ENCODE measurements at places on chromosomes 5 and 9.

DNA sequence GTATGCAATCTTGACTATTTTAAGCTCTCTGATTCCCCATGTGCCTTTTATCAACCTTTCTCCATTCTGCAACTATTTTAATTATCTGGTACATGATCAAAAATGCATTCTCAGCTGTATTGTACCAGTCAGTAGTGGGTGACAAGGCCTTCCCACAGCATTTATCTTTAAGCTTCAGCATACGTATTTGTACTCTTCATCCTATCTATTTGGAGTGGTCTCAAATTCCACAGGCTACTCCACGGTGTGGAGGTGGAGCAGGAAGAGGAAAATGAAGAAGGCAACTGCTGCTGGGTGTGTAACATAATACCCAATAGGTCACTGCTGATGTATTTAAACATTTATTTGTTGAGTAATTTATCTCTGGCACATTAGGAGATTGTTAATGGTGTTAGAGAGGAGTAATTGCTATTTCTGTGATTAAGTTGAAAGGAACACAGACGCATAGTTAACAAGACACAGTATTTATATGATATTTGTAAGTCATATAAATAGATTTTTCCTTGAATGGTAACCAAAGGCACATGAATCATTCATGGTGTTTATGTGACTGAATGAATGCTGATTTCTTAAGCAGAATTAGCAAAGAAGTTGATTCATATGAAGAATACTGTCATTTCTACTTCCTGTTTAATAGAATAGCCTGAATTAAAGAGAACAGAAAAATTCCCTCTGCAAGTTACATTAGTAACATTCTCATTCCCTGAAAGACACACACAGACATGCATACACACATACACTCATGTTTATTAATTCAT, 153.8 kb upstream of the NR3C1 start:
- DNase-seq = no peak

DNA sequence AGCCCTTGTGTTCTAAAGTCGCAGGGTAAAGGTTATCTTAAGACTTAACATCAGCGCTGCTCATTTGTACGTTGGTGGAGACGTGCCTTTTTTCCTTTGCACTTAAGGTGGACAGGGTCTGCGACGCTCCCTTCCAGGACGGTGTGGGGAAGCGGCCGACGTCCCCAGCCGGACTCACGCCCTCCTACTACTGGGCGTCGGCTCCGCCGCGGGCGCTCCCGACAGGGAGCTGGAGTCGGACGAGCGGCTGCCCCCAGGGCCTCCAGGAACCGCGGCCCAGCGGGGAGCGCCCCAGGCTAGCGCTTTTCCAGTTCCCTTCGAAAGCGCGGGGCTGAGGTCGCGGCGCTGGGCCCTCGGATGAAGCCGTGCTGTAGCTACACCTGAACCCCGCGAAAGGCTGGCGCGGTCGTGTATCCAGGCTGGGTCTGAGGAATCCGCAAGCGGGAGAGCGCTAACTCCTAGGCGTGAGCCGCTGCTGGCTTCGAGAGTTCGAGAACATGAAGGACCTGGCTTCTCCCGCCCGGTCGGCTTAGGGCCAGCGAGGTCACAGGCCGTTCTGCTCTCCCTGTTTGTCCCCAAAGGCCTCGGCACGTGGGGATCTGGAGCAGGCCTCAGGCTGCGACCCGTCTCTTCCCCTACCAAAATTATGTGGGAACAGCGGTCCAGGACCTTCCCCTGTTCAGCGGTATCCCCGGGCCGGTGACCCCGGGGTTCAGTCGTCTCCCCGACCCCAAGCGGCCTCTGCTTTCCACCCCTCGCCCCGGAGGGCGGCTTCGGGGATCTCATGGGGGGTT, 3.8 kb upstream of the DMRT3 start:
- no peak for DNase-seq

DNA sequence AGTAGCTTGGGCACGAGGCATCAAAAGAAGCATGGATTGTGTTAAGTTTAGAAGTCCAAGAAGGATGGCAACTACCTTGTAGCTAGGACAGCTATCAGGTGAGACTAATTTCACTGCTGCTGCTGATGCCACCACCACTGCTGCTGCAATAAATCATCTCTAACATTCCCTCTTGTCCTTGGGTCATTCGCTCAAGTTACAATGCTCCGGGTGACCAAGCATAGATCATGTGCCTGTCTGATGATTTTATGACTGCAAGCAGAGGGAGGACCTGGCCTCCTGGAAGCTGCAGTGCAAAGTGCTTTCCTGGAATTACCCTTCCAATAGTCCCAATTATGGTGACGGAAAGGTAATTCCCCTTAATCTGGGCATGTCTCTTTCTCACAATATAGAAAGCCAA, 334.4 kb downstream of the PRELID2 start:
- no peak for DNase-seq

- DNase-seq = no peak
Observed at GRCh38 chr9:83440641-83441040, 97.6 kb downstream of the FRMD3 start.

- no peak for DNase-seq
Observed at GRCh38 chr9:110160123-110160522, 47.8 kb downstream of the C9orf152 start.

GRCh38 chr9:122256206-122256605, 8.4 kb downstream of the RBM18 start:
- DNase-seq = no peak

GRCh38 chr9:34716711-34717110, 6.8 kb upstream of the CCL21 start:
- DNase-seq = no peak

- DNase-seq = no peak
Observed at GRCh38 chr5:12322042-12322441, 417.8 kb upstream of the CTNND2 start.

DNA sequence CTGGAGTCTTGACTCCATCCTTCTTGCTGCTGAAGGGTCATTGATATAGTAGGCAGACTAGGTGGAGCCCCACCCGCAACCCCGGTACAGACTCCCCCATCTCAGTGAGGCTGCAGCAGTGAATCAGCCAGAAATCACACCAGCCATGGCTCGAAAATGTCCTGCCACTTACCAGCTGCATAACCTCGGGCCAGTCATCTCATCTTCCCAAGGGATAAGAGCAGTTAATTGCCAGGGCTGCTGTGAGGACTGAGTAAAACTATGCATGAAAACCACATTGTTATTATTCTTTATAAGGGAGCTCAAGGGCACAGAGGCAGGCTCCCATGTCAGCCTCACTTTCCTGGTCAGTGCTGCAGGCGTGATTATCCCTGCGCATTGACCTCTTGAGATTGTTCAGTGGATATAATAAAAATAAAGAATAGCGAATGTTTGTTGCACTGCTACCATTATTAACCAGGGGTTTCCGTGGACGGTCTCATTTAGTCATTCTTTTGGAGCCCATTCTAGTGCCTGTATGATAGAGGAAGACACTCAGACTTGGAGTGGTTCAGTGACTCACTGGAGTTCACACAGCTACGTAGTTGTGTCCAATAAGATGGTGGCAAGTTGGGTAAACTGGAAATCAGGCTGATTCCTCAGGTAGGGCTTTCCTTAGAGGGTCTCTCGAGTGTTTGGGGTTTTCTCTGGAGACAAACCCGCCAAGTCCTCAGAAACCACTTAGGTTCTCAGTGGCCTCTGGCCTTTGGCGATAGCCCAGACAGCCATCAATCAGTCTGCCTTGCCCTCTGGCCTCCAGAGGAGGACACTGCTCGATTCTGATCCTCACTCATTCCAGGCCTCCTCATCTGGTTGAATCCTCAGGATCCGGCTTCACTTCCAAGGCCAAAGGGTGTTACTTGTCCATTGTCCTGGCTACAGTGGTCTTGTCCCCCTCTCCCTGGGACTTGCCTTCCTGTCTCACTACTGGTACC, 39.9 kb downstream of the COL15A1 start:
- DNase-seq = no peak

DNA sequence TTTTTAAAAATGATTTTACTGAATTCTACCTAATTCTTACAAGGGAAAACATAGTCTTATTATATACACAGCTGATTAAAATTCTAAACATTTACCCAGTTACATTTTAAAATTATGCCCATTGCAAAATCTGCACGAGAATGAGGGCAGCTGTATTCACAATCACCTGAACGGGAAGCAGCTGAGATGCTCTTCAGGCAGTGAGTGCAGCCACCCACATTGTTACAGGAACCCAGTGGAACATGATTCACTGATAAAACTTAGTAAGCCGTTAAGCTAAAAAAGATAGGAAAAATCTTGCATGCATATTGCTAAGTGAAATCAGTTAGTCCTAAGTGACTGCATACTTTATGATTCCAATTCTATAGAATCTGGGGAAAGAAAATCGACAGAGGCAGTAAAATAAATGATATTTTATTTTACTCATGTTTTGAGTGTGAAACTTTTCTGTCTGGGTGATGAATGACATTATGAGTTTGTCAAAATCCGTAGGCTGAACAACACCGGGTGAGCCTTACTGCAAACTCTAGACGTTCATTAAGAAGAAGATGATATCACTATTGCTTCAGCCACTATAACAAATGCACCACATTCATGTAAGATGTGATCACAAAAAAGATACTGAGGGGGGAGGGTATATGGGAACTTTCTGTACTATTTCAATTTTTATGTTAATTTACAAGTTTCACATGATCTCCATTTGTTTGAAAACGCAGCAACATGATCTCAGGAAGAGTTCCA, 39.1 kb upstream of the FLT4 start:
- no peak for DNase-seq

DNA sequence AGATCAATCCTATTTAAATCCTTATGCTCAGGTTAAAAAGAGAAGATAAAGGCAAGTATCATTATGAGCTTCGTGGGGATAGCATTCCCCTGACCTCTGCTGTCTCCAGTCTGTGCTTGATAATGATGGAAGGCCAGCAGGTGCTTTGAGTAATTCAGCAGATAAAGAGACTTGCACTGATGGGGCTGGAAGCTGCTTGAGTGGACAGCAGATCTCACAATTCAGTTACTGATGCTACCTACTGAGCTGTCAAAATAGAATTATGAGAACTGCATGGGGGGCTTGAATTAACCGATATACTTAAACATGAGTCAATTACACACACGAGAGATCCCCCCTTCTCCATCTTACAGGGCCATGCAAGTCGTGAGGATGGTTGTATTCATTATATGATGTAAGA, 107.7 kb upstream of the GPR151 start:
- DNase-seq = no peak

DNA sequence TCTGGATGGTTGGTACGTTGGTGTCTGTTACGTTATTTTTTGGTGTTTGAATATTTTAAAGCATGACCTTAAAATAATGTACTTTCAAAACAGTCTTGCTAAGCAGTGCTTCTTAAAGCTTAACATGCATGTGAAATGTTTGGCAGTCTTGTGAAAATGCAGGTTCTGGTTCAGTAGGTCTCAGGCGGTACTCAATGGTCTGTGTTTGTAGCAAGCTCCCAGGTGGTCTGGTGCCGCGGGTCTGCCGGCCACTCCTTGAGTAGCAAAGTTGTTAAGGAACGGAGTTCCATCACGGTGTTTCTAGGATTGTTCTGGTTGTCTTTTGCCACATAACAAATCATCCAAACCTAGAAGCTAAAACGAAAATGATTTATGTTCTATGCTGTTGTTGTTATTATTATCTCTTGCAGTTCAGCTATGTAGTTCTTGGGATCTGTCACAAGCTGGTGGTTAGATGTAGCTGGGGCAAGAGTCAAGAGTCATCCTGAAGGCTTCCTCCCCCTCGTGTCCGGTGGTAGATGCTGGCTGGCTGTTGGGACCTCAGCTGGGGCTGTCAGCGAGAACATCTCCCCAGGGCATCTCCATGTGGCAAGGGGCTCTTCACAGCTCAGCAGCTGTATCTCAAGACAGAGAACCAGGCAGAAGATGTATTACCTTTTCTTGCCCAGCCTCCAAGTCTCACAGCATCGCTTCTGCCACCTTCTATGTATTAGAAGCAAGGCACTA, 186.8 kb downstream of the PALM2AKAP2 start:
- DNase-seq = no peak

GRCh38 chr5:17340379-17340778, 122.9 kb downstream of the BASP1 start:
- no peak for DNase-seq

DNA sequence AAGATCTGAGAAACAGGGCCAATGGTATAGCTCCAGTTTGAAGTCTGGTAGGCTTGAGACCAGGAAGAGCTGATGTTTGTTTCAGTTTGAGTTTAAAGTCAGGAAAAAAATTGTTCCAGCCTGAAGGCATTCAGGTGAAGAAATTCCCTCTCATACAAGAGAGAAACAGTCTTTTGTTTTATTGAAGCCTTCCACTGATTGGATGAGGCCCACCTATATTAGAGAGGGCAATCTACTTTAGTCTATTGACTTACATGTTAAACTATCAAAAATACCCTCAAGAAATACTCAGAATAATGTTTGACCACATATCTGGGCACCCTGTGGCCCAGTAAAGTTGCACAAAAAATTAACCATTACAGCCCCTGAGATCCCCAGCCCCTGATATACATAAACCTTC, 5.2 kb upstream of the DEPDC1B start:
- no peak for DNase-seq

GRCh38 chr9:109507421-109507838, 9.3 kb upstream of the PTPN3 start:
- no peak for DNase-seq

GRCh38 chr5:157761690-157762621, 18.4 kb downstream of the LSM11 start:
- no peak for DNase-seq

GRCh38 chr5:68242743-68243142, 27.2 kb downstream of the PIK3R1 start:
- DNase-seq = no peak

- DNase-seq = no peak
Observed at GRCh38 chr5:107393851-107394250, 276.9 kb downstream of the EFNA5 start.

- no peak for DNase-seq
Observed at GRCh38 chr9:115599898-115600297, 481.9 kb upstream of the TNC start.

DNA sequence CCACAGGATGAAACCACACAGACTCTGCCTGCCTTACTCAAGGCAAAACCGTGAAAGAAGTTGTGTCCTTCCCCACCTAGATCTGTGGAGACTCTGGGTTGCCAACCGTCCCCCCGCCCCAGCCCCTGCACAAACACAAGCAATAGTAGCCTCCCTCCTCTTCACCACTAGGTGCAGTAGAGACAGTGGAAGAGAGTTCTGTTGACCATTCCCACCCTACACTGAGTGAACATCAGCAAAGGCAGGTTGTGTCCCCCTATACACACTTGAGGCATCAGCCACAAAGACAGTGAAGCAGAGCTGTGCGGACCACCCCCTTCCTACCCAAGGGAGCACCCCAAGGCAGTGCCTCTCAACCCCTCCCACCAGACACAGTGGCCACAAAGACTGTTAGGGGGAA, 223.7 kb upstream of the NFIL3 start:
- DNase-seq = no peak

GRCh38 chr5:138654281-138654867, 79.2 kb upstream of the HSPA9 start:
- DNase-seq = peak; percentile 23

All from activated naive CD4-positive, alpha-beta T cell (primary cell).